ENCODE measurements at places on chromosomes 16 and 17.

- peak; percentile 84 for DNase-seq
Observed at GRCh38 chr17:64005734-64006167, 7.6 kb downstream of the PRR29 start.

DNA sequence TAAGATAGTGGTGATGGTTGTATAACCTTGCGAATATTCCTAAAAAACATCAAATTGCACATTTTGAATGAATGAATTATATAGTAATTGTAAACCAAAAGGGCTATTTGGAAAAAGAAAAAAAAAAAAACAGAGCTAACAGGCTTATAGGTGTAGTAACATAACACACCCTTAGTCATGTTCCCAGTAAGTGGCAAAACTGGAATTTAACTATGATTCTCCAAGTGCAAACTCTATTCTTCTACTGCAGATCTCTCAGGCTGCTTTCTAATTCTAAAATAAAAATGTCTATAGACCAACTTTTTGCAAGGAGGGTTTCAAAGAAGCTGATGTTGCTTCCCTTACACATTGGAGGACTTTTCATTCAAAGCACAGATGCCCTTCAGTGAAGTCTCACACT is 293.2 kb upstream of the MON1B start:
- no peak for DNase-seq

DNA sequence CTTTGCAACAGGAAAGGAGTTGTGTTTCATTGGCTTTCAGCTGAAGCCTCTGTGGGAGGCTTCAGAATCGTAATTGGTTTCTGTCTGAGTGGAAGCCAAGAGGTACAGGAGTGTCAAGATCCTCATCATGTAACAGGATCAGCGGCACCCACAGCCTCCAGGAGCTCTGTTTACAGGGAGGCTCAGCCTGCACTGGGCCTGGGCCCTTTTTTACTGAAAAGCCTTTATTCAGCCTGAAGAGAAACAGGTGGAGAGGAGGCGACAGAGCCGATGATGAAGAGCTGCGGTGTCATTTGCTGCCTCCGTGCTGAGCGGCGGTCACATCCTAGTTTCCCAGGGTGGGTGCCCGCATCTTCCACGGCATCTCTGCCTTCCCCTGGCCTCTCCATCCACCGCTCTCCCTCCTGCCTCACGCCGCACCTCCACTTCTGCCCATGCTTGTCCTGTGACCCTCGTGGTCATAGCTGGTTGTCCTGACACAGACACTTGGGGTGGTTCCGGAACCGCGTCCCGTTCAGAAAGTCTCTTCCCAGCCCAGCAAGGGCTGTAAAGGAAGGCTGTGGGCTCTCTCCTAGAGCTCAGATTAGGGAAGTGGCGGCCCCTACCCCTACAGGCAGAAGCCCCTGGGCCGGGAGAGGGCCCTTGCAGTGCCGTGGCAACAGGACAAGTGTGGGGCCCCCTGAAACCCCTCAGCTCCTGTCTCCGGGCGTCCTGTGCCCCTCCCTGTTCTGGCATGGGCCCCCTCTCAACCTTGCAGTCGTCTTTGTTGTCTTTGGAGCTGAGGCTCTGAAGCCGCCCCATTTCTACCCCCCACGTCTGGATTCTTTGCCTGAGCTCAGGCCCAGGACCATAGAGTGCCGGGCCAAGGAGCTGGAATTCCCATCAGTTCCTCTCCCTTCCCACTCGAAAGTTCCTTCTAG is 53.9 kb upstream of the CHMP6 start:
- no peak for DNase-seq

GRCh38 chr17:57485916-57486881 is 229.9 kb downstream of the MSI2 start:
- no peak for DNase-seq

DNA sequence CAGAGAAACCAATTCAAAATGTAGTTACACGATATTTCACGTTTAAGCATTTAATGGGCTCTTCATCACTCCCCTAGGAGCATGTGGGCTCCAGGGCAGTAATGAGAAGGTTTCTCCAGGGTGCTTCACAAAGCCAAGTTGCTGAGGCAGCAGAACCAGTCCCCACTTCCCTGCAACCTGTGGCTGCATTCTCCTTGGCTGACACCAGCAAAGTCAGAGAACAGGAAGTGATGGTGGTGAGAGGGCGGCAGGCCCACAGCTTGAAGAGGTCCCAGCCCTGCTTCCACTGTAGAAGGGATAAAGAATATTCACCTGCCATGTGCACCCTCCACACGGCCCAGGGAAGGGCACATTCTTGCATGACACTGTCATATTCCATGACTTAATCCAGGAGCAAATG is 133.2 kb downstream of the CBLN1 start:
- DNase-seq: no peak

DNA sequence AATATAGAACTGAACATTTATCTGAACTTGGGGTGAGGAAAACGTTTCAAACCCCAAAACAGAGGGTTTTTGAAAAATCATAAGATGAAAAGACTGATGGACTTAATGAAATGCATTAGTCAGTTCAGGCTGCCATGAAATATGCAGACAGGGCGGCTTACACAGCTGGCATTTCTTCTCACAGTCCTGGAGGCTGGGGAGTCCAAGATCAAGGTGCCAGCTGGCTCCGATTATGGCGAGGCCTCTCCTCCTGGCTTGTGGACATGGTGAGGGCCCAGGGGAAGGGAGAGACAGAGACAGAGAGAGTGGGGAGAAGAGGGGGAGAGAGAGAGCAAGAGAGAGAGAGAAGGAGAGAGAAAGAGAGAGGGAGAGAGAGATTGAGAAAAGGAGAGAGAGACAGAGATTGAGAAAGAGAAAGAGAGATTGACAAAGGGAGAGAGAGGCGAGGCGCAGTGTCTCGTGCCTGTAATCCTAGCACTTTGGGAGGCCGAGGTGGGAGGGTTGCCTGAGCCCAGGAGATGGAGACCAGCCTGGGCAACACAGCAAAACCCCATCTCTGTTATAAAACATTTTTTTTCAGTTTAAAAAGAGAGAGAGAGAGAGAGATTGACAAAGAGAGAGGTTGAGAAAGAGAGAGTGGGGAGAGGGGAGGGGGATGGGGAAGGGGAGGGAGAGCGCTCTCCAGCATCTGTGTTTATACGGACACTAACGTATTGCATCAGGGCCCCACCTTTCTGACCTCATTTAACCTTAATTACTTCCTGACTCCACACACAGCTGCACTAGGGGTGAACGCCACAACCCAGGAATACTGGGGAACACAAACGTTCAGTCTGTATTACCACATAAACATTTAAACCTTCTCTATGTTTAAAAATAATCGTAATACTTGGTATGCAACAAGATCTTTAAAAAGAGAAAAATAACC is 24.6 kb upstream of the RPH3AL start:
- DNase-seq: no peak

- DNase-seq: no peak
Observed at GRCh38 chr16:81714583-81714982, 64.5 kb upstream of the PLCG2 start.

DNA sequence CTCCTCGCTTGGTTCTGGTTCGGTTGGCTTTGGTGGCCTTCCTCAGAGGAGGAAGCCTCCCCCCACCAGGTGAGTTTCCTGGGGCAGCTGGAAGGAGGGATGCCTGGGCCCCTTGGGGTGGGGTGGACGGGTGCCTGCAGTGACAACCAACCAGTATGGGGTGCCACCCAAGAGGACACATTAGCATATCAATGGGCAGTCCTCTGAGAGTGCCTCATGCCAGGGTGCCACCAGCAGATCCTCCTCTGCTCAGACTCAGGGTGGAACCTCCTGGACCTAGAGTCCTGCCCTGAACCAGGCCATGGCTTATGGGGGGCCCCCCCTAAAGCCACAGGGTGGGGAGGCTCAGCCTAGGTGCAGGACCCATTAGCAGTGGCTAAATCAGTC is 2.7 kb downstream of the PPP1R1B start:
- no peak for DNase-seq

- DNase-seq: no peak
Observed at GRCh38 chr16:24668481-24669061, 60.9 kb upstream of the TNRC6A start.

DNA sequence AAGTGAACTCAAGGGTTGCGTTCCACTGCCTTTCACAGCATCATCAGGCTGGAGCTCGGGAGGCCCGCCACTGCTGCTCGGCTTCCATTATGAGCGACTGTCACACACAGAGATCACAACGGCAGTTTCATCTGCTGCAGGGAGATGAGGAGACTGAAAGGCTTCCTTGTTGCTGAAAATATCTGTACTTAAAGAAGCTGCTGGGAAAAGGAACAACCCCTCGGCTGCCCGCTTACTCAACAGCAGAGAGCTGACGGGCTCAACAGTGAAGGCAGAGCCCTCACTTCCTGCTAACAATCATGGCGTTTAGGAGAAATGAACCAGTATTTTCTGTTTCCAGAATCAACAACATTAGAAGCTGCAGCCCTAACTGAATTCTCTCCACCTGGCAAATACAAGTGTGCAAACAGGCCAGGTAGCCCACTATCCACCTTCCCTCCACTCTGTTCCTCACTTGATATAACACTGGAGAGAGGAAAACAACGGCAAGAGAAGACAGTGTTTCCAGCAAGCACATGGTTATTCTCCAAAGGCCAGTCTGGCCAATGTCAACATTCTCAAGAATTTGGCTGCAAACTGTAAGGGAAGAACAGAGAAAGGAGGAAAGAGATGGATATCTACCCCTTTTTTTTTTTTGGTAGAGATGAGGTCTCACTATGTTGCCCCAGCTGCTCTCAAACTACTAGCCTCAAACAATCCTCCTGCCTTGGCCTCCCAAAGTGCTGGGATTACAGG is 33.7 kb downstream of the MBTPS1 start:
- no peak for DNase-seq

DNA sequence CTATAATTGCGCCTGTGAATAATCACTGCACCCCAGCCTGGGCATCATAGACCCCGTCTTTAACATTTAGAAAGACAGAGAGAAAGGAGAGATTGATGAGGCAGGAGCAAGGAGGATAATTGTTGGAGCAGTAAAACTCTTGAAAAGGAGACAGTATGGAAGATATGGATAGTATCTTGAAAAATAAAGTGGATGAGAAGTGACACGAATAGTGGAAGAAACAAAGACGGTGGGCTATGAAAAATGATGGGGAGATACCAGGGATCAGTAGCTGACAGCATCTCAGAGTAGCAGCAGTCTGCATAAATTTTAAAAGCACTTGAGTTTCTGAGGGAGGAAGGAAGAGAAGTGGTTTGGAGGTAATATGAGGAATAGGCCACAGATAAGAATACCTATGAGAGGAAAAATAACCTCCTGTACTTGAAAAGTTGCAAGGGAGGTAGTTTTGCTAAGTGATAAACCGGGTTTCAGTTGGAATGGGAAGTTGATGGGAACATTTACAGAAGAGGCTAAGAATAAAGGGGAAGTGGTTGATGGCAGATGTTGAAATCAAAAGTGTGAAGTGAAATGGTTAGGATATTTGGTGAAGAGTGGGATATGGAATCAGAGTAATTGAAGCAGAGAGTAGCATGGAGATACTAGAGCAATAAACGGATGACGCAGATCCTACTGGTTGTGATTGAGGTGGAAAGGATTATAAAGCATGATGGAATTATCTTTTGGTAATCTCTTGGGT is 1.8 kb upstream of the PPM1D start:
- DNase-seq: no peak

GRCh38 chr17:21517538-21518293 is 141.6 kb downstream of the KCNJ12 start:
- no peak for DNase-seq

DNA sequence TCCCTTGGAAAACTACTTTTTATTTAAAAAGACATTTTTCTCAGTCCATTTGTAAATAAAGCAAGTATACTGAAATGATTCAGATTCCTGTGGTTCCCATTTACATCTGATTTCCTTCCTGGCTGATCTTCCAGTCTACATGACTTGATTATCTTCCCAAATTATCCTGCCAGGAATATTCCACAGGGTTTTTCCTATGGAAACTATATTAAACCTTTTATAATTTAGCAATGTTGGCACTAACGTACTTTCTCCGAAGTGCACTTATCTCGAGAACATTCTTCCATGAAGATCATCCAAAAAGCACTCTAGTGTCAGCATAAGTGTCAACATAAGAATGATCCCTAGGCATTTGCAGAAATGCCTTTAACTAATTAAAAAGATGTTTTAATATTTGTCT is 347.7 kb upstream of the KIF2B start:
- DNase-seq: no peak

DNA sequence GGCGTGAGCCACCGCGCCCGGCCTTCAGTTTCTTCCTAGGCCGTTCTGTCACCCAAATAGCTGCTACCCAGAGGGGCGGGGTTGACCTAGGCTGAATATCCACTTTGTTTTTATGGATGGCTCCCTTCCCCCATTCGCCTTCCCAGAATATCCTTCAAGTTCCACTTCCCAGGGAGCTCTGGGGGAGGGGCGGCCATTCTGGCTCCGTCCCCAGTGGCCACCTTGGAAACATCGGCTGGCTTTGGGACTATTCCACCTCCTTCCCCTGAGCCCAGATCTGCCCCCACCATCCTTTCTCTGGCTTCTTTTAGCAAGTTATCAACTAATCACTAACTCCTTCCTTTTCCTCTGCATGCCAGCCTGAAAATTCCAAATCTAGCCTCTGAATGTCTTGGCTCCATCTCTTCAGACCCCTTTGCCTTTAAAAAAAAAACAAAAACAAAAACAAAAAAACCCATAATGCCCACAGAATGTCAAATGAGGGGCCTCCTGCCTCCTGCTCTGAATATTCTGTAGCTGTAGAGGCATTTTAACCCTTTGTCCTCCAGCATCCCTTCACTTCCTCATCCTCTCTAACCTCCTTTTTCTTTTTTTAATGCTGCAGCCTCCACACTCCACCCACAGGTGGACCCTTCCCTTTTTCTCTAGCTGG is 6.4 kb downstream of the ATP1B2 start:
- DNase-seq: no peak

DNA sequence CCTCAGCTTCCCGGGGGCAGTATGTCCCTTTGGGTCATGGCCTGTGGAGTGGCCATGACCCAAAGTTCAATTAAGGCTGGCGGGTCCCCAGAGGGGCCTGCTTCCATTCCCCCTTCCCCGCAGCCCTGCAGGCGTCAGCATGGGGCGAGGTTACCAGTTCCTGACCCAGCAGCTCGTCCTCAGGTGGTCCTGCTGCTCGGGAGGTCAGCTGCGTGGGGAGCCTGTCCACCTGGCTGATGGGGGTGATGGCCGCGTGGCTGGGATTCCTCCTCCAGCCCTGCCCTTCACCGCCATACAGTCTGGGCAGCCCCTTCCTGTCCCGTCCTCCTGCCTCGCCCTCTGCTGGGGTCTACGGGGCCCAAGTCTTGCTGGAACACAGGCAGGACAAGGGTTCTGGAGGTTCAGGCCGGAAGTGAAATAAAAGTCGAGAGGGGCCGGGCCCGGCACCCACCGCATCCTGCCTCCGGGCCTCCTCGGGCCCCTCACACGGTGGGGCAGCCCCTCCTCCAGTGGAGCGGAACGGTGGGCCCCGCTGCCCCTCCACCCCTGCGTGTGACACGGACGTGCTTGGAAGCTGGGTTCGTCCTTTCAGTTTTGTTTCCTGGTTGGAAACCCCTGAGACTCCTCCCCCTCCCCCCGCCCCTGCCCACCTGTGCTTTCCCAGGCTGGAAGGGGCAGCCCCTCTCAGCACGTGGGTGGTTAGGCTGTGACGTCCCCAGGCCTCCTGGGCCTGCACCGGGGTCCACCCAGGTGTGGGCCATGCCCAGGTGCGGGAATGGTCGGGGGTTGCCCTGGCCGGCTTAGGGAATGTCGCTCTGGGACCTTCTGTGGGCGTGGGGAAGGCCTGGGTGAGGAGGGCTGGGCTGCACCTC is 6.8 kb downstream of the UBALD2 start:
- DNase-seq: no peak

GRCh38 chr17:17131839-17132238 is 74.3 kb downstream of the PLD6 start:
- DNase-seq: no peak

- DNase-seq: peak; percentile 66
Observed at GRCh38 chr17:80647746-80648145, 103.1 kb downstream of the RPTOR start.
